Fibroblast of lung (primary cell): ENCODE measurements at places on chromosomes 3 and 15. TPM values are rescaled to one million over a fixed set of nuclear protein-coding genes. Genes with fewer than 3 reads are reported as not detected.

Gene AP3B2
- total RNA-seq: 0.17 and 0.51 TPM in 2 replicates

Gene TMEM62
- total RNA-seq: 11.8 and 20.8 TPM in 2 replicates

Gene TAGLN3
- total RNA-seq: 0.33 and 0.51 TPM in 2 replicates

Gene SPINT1
- under 0.01 TPM in 2 replicates for total RNA-seq

Gene NLGN1
- 2.1 TPM in 2 replicates for total RNA-seq

Gene CPNE4
- 0.17 TPM in 1 of 2 replicates, not detected in the other for total RNA-seq

Gene HDC
- not detected in 2 replicates for total RNA-seq

Gene HRH1
- 30.6 and 32.6 TPM in 2 replicates for total RNA-seq

Gene SPINK8
- not detected in 2 replicates for total RNA-seq

Gene IMPG2
- total RNA-seq: 0.33 and 0.51 TPM in 2 replicates

DNA sequence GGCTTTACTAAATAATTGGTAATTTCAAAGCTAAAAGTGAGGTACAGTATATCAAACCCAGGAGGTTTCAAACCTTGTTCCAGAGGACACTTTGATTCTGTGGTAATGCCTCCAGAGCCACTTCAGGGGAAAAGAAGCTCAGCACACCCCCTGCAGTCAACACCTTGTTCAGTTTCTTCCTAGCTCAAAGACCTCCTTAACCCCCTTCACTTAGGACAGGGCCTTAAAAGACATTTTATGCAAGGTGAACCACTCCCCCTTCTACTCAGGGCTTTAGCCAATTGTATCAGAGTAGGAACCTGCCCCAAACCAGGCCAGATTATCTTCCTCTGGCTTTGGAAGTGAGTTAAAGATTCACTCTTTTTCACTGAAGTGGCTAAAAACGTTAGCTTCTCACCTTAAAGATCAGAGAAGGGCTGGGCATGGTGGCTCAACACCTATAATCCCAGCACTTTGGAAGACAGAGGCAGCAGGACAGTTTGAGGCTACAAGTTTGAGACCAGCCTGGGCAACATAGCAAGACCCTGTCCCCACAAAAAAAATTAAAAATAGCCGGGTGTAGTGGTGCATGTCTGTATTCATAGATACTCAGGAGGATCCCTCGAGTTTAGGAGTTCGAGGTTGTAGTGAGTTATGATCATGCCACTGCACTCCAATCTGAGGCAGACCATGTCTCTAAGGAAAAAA, 3.4 kb downstream of the DENND6A start:
- DNase-seq: no peak

DNA sequence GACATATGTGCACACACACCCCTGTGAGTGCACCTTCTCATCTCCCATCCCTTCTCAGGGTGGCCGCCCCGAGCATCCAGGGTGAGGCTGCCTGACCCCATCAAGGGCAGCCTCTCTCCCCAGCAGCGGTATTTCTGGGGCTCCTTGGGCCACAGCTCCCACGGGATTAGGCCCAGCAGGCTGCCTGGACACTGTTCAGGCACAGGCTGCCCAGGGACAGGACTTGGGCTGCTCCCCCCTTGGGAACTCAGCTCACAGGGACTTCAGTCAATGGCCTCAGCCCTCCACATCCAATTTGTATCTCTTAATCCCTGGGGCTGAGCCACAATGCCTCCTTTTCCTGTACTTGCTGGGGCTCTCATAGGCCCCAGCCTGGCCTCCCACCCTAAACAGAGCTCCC, 35.0 kb downstream of the RHCG start:
- no peak for DNase-seq

DNA sequence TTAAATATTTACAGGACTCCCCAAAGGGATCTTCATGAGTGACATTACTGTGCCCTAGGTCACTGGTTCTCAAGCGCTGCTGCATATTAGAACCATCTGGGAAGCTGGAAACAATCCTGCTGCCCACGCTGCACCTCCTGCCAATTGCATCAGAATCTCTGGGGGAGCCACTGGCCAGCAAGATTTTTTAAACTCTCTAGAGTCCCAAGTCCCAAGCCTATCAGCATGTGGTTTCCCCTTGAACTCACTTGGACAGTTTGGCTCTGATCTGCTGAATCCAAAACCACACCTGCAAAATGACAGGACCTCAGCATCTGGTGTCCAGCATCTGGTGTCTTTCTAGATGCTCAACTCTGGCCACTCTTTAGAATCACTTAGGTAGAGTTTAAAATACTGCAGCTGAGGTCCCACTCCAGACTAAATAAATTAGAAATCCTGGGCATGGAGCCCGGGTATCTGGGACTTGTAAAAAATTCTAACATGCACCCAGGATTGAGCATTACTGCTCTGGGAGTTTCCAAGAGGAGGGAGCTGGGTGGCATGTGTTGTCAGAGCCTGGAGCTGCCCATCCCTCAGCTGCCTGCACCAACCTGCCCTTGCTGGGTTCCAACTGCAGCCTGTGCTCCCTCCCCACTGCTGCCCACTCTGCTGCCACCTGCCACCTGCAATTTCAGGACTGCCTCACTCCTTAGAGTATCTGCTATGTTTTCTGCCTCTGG, 311.3 kb downstream of the SLC9A9 start:
- DNase-seq: peak; percentile 70

DNA sequence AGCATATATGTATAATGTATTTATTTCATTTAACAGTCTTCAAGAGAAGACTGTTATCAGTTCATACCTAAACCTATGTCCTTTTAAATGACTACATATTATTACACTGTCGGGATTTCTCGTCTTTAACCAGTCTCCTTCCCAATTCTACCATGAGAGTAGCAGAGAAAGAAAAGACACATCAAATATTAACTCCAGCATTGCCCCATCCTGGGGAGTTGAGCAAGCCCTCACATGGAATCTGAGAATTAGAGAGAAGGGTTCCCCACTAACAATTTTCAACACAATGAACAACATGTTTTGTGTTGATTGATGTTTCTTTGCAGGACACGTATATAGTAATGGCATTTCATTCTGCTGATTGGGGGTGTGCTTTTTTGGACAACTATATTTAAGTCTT, 257.4 kb downstream of the ADAMTSL3 start:
- no peak for DNase-seq

DNA sequence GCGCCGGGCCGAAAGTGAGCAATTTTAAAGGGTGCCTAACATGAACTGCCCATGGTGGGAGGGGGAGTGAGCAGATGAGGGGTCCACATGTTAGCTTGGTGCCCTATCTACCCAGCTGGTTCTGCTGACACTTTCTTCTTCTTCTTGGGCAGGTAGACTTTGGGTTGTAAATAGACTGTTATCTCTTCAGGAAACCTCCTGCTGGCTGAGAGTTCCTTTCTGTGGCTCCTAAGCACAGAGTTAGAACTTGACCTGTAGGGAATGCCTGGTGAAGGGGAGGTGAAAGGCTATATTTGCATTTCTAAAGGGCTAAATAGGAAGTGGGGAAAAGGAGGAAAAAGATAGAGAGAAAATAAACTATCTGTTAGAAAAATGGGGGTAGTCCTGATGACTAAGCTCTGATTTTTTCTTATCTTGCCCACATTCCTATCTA, 521.4 kb upstream of the TGFBR2 start:
- no peak for DNase-seq

DNA sequence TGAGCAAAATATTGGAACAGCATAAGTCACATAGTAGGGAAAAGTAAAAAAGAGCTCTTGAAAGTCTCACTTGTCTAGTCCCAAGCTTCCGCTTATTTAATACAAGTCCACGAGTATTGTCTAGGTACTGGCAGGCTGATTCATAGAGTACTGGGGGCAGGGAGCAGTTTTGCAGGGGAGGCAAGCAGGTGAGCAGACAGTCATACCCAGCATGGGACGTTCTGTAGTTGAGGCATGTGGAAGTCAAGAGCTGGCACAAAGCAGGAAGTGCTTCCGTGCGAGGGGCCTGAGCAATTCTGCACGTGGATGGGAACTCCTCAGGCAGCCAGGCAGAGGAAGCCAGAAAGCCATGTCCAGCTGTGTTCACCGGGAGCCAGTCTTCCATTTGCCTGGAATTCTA, 287.6 kb downstream of the EPHB1 start:
- no peak for DNase-seq

GRCh38 chr3:38085943-38086324, 46.9 kb downstream of the DLEC1 start:
- DNase-seq: no peak

DNA sequence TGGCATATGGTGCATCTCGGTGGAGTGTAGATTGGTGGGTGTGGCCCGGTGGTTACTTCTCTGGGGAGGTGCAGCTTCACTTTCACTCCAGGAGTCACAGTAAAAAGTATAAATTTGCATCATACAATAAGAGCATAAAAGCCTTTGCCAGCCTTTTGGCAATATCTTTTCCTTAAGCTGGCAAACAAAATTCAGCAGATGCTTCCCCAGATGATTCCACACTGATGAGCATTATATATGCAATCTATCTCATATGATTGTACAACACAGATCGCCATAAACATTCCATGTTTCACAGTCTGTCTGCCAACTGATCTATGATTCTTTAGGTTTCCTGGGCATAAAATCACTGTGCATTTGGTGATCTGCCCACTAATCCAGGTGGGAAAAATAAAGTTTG, 120.2 kb upstream of the ALCAM start:
- DNase-seq: no peak

GRCh38 chr3:134001251-134001650, 28.5 kb downstream of the SLCO2A1 start:
- no peak for DNase-seq

GRCh38 chr15:63503739-63504246, 600 bp upstream of the USP3 start:
- DNase-seq: peak; percentile 89

- DNase-seq: no peak
These were observed 50.9 kb downstream of the CAPN7 start for GRCh38 chr3:15256861-15257341.

GRCh38 chr15:80475572-80475971, 71.4 kb downstream of the ARNT2 start:
- DNase-seq: no peak

DNA sequence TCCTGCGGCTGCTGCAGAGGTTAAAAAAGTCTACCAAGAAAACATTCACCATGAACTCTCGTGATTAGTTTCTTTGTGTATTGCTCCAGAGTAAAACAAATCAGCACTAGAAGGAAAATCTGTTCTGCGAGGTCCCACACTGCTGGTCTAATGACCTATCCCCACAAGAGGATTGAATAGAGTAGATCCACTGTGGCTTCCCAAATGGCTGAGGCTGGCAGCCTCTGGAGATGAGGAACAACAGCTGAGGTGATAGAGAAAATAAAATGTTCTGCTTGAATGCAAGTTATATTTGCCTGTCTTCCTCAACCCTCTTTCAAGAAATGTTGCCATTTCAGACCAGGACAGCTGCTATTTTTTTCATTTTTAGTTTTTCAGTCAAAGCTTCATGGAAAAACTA, 883.3 kb downstream of the CADM2 start:
- no peak for DNase-seq

DNA sequence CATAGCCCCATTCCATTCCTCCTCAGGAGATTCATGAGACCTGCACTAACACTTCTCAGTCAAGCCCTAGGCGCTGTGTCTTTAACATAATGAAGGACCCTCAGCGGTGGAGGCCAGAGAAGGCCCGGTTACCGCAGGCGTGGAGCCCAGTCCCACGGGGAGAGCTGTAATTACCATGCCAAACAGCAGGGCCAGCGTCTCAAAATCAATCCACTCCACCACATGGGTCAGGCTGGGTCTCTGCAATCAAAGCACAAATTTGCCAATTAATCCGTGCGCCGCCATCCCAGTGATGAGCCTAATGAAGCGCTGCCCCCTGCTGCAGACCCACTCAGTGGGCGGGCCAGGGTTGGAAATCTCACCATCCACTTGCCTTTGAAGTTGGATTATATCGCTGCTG, 109.7 kb downstream of the OCA2 start:
- no peak for DNase-seq

DNA sequence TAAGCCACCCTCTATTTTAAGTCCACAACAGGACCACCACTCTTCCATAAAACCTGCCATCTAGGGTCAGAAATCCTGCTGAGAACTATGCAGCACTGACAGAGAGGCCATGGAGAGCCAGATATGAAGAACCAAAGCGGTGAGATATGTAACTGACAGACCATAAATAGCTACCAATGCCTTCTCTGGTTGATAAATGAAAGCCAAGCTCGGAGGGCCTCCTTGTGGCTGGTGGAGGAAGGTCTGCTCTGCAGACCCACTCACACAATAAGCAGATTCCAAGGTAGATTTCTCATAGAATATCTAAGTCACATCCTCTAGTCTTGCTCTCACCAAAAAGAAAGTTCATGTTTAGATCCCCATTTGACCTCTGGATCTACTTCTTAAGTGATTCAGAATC, 38.9 kb downstream of the RYK start:
- DNase-seq: peak; percentile 56
